ENCODE measurements at places on chromosomes 2 and 18. TPM values are rescaled to one million over a fixed set of nuclear protein-coding genes. Genes with fewer than 3 reads are reported as not detected.
A peak's percentile ranks its signal among the peaks of the same experiment; 100 is the strongest.

Gene PCGF1
- 34.7 TPM for total RNA-seq

Gene SRD5A2
- total RNA-seq = not detected

Gene LRRC30
- not detected for total RNA-seq

GRCh38 chr18:80232710-80233109 is 14.6 kb downstream of the PARD6G start:
- DNase-seq = no peak

DNA sequence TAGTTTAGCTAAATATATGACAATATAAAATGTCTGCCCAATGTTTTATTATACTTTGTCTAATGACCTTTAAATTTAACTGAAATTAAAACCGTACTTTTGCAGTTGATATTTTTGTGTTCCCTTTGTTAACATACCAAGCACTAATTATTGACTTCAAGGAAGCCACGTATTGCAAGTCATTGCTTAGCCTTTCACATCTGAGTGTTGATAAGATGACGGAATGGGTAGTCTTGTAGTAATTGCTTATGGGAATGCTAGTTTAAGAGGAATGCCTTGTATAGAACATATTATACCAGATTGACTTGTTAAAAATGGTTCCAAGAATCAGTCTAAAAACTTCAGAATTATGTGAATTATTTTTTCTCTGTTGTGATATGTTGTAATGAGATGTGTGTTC is 14.0 kb upstream of the ELAC1 start:
- no peak for DNase-seq

- DNase-seq = peak; percentile 15
Observed at GRCh38 chr2:240989451-240990265, 8.8 kb upstream of the SNED1 start.

GRCh38 chr2:30511122-30512083 is 64.4 kb downstream of the LCLAT1 start:
- DNase-seq = no peak

DNA sequence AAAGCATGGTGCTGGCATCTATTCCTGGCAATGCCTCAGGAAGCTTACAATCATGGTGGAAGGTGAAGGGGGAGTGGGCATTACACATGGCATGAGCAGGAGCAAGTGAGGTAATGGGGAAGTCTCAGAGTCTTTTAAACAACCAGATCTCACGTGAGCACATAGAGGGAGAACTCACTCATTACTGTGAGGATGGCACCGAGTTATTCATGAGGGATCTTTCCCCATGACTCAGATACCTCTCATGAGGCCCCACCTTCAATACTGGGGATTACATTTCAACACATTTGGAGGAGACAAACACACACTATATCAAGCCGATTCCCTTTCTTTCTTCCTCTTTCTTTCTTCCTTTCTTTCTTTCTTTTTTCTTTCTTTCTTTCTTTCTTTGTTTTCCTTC is 47.9 kb upstream of the FANCL start:
- DNase-seq = no peak

DNA sequence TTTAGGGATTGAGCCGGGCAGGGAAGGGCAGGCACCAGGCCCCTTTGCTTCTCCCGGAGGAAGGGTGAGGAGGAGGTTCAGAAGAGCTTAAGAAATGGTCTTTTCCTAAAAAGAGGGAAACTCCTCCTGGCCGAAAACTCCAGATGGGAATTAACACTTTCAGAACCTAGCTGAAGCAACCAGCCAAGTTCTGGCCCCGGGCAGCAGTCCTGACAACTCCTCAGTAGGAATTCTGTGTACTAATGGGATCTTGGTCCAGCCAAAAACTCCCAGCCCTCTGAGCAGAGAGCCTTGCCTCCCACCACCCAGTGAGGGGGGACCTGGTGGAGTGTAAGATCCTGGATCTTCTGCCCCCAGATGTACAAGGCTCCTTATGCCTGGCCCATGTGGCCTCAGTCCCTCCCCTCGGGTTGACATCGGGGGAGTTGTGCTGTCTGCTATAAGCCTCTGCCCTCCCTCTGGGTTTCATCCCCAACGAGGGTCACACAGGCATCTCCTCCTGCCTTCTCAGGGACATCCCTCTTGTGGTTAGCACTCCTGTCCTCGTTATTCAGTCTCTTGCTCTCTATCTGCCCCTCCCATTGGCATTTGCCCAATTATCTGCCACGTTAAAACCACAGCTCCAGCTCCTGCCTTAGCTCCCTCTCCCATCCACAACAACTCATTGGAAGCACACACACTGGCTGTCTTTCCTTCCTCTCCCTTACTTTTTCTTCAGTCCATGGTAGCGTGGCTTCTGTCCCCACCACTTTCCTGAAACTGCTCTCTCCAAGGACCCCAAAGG is 184.6 kb downstream of the CYP26B1 start:
- DNase-seq = no peak

GRCh38 chr2:64114063-64114911 is 29.9 kb downstream of the PELI1 start:
- no peak for DNase-seq

GRCh38 chr2:104857262-104858005 is 3.5 kb downstream of the POU3F3 start:
- DNase-seq = no peak

DNA sequence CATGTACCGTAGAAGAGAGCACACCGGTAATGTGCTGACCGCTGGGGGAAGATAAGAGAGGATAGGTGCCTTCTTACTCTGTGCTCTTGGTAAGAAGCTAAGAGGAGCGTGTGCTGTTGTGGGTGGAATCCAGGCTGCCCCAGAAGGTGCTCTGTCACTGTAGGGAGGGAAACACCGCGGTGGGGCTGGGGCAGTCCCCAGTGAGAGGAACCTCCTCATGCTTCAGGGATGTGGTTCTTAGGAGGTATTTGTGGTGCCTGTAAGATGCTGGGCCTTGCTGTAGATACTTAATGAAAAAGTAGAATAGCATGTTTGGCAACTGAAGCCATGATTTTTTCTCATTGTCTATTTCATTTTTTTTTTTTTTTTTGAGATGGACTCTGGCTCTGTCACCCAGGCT is 1.1 kb downstream of the COLEC11 start:
- DNase-seq = no peak

DNA sequence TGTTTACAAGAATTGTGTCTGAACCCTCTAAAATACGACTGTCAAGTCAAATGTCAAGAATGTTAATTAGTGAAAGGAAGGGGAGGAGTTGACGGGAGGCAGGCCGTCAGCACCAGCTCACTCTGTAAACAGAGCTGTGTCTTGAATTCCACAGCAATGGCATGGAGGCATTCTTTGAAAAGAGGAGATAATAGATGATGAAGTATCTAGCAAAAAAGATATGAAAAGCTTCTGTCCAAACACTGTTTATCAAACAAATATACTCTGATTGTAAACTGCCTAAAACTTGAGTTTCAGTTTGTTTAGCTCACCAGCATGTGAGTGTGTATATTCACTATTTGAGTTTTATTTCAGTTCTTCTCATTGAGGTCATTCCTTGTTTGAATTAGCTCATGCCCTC is 94.7 kb upstream of the CDC42EP3 start:
- DNase-seq = no peak

DNA sequence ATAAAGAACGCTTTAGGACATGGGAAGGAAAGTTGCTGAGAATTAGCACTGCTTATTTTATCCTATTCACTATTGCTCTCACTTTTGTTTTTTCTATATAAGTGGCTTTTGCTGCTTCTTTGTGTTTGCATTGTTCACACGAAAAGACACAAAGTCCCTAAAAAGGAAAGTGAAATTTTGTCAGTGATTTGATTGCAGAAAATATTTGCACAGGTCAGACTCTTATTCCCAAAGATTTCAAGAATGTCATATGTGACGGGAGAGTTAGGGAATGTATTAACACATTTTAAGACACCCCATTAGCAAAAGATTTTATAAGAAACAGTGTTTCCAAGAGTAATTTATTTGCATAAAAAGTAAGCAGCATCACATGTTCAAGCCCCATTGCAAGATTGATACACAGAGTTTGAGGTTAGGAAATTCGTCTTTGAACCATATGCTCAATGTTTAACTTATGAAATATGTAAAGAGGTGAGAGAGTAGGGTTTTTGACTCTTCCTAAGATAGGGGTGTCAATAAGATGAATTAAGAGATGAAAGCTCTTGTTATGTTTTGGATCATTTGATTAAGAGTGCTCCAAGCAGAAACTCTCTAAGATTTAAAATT is 57.0 kb downstream of the CCDC102B start:
- no peak for DNase-seq

Data from activated B cell treated with CpG ODN at 0.5 μM for 24 hours (primary cell).